Stimulated activated effector memory CD8-positive, alpha-beta T cell treated with anti-CD3 and anti-CD28 coated beads, Interleukin-12 subunit alpha, Interleukin-12 subunit beta, amount 100 ng/mL, for 72 hours (primary cell): ENCODE measurements at places on chromosomes 11 and 22.

GRCh38 chr11:34987617-34988016 lies 71.2 kb downstream of the PDHX start:
- no peak for DNase-seq

DNA sequence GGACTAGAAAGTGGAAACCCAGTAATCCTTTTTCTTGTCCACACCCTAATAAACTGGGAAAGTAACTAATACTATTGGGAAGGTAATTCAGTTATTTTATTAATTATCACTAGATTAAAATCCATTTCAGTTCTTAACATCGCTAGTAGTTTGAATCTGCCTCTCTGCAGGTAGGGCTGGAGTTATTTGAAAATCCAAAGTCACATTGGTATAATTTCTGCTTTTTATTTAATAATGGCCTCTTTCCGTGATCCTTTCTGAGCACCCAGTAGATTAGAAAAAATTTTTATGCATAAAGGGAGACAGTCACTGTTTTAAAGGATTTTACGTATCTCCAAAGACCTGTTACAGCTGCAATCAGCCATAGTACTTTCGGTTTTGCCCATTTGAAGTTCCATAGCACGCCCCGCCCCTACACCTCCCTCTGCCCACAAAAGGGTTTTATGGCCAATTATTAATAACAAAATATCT lies 605 bp upstream of the COPB1 start:
- DNase-seq, result peak; percentile 64

- no peak for DNase-seq
These were observed 9.4 kb upstream of the NLRP10 start for GRCh38 chr11:7974668-7975067.

GRCh38 chr11:78350091-78350645 lies 67.5 kb downstream of the GAB2 start:
- DNase-seq, result no peak

DNA sequence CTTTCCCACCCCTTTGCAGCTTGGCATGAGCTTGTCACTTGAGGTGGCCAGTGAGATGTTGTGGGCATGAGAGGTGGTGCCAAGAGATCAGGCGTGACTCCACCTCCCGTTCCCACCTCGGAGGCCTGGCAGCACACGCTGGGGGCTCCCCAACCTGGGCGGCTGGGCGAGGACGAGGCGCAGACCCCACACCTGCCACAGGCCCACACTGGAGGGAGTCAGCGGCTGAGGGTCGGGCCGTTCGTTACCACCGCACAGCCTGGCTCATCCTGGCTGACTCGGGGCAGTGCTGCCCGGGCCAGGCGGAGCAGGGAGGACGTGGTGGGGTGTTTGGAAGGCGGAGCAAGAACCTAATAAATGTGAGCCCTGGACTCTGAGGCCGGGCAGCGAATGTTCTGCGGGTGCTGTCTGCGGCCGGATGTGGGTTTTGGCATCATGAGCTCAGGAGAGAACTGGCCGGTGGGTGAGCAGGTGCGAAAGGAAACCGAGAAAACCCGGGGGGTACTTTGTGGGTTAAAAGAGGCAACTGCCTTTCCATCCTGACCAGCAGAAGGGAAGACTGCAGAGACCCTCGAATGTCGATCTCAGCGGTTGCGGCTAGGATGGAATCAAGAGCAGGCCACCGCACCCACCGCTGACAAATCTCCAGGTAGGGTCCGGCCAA lies 10.2 kb upstream of the IFITM3 start:
- no peak for DNase-seq

- no peak for DNase-seq
These were observed 60.2 kb downstream of the BRD1 start for GRCh38 chr22:49767355-49768062.

GRCh38 chr22:38452373-38453065 lies 2.5 kb downstream of the KCNJ4 start:
- no peak for DNase-seq

DNA sequence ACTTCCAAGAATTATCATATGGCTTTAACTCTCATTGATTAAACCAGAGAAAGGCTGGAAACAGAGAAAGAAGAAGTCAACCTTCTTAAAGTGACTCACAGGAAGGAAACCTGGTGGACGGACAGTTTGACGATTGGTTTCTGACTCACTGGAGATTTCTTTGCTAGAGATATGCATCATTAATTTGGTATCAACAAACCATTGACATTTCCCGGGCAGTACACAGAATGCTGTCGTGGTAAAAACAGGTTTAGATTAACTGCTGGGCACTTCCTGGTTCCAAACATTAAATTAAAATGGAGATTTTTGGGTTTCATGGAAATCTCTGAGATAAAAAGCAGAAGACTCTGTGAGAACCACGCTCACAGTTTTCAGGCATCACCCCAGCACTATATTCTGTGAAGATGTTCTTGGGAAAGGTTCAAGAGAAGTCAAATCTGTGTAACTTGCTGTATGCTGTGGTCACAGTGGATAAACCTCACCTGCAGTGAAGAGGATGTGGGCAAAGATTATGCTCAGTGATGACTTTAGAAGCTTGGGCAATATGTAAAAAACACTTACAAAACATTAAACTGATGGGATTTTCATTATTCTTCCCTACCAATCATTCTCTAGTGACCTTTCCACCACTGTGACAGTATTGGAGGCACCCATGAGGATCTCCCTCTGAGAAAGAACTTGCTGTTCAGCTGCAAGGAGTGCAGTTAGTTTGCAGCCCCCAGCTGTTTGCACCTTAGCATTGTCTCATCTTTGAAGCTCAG lies 61.1 kb upstream of the CD44 start:
- DNase-seq, result no peak

DNA sequence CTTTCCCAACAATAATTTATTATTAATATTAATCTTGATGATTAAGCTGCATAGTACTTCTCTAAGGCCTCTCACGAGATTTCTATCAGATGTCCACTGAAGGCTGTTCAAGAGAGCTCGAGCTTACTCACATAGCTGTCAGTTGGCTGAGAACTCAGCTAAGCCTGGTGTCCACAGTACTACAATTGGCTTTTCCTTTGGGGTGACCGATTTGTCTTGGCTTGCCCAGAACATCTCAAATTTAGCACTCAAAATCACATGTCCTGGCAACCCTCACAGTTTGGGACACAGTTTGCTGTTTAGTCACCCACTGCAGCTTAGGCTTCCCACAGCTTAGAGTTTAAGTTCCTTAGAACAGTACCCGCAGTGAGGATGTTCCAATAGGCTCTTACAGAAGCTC lies 96.5 kb downstream of the LUZP2 start:
- no peak for DNase-seq

DNA sequence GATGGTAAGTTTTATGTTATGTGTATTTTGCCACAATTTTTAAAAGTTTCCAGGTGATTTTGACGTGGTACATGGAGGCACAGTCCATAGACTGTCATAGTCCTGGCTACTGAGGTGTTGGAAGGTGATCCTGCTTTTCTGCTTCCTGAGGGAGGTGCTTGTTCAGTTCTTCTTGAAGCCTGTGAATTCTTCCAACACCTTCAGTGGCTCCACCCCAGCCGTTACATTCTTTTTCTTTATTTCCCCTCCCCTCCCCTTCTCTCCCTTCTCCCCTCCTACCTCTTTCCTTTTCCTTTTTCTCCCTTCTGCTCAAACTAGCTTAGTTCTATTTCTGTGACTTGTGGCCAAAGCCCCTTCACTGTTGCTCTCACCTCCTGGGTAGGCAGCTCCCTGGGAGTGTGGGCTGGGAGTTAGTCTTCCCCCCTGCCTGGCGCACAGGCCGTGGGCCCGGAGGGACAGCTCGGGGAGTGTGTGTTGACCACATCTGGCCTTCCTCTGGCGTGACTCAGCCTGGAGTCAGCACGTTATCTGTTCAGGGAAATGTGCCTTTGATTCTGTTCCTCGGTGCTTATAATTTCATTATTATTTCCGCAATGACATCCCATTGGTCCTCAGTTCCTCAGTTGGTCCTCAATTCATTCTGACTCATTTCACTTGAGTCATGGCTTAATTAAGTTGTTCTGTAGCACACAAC lies 566.2 kb downstream of the TBC1D22A start:
- no peak for DNase-seq

DNA sequence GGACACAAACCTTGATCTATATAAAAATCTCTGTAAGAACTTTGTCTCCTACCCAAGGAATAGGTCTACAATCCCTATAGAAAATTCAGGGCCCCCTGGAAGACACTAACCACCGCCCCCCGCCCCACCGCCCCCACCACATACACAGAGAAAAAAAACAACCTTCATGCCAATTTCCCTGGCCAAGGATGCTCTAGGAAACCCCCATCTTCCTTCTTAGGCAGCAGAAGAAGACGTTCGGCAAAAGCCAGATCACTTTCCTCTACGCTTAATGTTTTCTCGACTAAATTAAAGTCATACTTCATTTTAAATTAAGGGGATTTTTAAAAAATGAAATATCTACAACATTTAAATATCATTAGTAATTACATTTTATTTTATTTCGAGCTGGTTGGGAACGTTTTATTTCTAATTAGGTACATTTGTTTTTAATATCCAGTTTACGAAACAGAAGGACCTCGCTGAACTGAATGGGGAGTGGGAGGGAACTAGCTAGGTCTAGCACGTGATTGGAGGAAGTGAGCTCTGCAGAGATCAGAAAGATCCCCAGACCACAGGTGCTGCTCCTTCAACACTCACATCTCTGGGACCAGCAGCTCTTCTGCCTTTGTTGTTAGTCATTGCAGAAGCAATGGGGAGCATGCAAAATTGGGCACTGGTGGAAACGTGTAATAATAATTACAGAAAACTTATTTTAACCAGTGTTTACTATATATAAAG lies 472.3 kb downstream of the MN1 start:
- no peak for DNase-seq

GRCh38 chr11:128412847-128413791 lies 174.2 kb downstream of the ETS1 start:
- no peak for DNase-seq

DNA sequence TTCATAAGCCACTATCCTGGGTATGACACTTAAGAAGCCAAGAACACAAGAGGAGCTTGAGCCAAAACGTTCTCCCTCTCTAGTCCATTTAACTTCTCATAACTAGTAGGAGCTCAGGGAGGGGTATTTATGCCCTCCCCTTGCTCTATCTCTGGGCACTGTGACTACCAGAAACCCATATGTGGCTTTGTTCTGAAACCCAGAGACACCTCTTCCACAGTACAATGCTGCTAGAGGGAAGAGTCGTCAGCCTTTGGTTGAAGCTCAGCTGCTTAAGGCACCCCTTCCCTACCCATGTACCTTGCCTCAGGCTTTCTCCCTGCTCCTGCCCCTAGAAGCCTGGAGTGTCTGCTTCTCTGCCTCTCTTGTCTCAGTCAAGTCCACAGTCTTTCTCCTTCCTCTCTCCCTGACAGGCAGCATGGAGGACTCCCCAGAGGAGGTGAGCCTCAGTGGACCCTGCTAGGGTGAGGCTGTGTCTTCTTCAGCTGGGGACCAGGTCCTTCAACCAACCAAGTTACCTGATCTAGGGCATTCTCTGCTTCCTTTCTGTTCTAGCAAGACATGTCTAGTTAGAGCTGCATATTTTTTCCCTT lies 23.1 kb upstream of the USP47 start:
- no peak for DNase-seq

- no peak for DNase-seq
These were observed 62.9 kb downstream of the CRYBB2 start for GRCh38 chr22:25282346-25282670.

DNA sequence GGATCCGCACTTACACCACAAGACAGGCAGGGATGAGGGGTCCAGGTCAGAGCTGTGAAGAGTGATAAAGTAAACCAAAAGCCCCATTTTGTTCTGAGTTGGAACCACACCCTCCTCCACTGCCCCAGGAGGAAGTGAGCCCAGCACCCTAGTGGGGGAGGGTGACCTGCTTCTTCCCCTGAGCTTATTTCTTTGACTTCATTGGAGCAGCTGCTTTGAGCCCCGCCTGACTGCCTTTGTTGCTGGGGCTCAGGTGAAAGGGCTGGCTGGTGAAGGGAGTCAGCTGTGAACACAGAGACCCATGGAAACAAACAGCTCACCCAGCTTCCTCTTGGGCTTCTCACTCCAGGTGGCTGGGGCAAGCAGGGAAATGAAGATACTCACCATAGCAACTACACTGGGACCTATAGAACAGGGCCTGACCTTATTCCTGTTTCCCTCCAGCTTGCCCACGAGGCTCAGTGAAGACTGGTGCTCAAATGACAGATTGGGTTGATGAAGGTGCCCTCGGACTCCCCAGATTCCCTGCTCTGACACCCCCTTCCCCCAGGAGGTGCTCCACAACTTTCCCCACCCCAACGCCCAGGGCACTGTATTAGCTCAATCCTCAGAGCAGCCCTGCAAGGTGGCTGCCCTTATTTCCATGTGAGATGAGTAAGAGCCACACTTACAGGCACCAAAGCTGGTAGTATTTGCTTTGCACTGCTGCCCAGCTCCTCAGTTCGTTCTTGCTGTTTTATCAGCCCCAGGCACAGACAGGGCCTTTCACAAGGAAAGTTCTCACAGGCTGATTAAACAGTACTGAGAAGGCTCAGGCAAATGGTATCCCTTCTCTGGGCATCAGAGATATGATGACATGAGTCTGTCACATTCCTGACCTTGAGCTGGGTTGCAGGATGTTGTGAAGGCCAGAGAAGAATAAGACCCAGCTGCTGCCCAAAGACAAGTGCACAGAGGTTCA lies 2.4 kb downstream of the UCP2 start:
- DNase-seq, result peak; percentile 76

- DNase-seq, result no peak
These were observed 125.9 kb downstream of the TEAD1 start for GRCh38 chr11:12800032-12800671.

DNA sequence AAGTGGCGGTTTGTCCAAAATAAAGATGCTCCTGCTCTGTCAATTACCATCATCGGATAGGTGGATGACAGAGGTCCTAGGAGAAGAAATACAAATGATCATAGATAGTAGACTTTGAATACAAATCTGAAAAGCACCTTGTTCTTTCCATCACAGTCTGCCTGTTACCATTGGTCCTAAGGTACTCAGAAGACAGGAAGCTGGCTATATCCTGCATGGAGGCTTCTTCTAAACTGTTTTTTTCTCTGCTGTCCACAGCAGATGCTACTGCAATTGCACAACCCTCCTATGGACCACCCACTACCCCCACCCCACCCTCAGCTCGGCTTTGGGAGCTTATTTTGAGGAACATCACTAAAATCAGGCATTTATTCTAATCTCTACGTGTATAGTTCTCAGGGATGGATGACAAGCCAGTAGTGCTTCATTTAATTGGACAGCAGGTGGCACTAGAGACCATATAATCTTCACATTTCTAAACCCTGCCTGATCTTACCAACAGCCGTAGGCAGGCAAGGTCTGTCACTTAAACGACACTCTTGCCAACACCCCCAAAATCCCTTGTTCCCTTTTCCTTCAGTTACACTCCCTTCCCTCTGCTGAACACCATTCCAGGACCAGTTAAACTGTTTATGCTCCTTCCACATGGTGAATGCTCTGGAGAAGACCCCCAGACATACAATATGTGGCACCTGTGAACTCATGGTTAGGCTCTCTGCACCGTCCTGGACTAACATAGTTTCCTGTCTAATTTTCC lies 6.6 kb upstream of the PTS start:
- peak; percentile 10 for DNase-seq

DNA sequence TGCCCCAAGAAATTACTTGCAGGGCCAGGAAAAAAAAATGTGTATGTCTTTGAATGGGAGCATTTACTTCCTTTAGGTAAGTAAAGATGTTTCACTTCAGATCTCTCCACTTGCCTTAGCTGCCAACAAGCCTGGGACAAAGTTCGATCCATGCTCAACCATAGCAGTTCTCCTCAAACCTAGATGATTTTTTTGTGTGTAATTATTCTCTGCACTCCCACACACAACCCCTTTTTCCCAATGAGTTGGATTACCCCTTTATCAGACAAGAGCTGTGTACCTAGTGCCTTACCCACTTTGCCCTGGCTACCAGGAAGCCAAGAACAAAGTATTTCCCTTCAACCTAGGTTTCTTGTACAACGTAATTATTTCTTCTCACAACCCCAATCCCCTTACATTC lies 35.6 kb downstream of the TPBGL start:
- DNase-seq, result no peak
